ENCODE measurements at places on chromosomes 4 and X.
A peak's percentile ranks its signal among the peaks of the same experiment; 100 is the strongest.

GRCh38 chrX:28223991-28224390, 242.7 kb upstream of the DCAF8L1 start:
- no peak for DNase-seq

- no peak for DNase-seq
These were observed 242.3 kb upstream of the KCNIP4 start for GRCh38 chr4:22190855-22191254.

DNA sequence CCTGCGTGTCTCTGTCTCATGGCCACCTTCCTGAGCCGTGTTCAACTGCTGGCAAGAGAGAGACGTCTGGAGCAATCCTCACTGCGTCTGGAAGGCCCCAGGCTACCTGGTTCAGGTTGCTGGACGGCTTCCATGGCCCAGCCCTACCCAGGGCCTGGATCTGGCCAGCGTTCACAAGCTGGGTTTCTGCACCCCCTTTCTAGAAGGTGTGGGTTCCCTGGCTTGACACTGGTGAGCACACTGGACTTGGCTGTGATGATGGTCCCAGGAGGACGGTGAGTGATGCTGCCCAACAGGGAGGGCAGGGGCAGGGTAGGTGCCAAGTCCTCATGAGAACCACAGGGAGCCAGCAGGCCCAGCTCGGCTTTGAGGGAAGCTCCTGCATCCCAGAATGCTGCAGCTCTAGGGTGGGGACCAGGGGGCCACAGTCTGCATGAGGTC, 63.4 kb downstream of the HTRA3 start:
- no peak for DNase-seq

GRCh38 chrX:30938295-30938694, 49.2 kb upstream of the TAB3 start:
- DNase-seq = no peak

DNA sequence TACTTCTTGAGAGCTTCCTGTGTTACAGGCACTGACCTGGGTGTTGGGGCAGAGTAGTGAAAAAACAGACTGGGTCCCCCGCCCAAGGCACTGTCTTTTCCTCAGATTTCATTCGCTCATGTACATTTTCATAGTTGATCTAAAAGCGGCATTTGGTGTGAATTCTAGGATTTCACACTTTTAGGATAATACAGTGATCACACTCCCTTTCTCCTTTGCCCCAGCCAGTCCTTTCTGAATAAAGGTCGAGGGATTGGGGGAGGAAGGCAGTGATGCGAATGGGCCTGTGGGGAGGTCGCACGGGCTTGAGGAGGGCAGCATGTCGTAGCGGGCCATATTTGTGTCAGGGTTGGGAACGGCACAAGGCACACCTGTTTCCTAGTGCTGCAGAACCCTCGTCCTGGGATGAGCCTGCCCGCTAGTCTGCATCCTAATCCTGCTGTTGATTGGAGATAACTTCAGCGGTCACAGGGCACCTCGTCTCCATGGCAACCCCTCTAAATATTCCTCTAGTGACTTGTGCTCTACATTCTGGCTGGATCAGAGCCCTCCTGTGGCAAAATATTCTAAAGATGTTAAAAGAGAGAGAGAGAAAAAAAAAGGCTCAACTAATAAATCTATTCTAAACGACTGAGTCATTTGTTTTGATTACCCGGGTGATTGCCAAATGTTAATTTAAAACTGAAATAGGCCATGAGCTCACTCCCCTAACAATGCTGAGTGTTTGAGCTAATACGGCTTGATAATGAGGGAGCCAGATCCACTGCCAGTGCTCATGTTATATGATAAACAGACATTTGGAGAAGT, 21.8 kb downstream of the FHL1 start:
- DNase-seq = peak; percentile 92

- DNase-seq = no peak
These were observed 4.3 kb upstream of the RAPGEF2 start for GRCh38 chr4:159098482-159099127.

DNA sequence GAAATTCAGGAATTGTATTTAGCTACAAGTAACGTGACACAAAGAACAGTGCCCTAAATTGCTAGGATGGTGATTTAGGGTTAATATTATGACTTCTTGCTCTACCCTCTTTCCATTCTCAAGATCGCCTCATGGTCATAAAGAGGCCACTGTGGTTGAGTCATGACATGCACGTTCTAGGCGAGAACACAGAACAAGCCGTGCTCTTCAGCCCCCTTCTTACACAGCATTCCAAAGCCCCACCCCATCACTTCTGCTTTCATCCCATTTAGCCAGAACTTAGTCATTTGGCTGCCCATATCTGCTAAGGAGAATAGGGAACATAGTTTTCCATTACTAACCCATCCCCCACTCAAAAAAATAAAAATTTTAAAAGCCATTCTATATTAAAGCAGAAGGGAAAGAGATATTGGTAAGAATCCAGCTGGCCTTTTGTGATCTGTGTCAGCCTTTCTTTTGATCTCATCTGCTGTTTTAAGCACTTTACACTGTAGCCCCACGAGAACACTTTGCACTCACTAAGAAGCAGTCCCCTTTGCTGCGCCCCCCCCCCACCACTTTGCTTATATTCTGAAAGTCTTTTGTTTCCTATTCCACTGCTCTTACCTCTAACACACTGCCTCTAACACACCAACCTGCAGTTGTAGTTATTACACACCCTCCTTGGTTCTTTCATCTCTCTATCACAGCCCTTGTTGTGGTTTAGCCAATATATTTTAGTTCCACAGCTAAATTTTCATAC, 28.4 kb downstream of the NPNT start:
- no peak for DNase-seq

DNA sequence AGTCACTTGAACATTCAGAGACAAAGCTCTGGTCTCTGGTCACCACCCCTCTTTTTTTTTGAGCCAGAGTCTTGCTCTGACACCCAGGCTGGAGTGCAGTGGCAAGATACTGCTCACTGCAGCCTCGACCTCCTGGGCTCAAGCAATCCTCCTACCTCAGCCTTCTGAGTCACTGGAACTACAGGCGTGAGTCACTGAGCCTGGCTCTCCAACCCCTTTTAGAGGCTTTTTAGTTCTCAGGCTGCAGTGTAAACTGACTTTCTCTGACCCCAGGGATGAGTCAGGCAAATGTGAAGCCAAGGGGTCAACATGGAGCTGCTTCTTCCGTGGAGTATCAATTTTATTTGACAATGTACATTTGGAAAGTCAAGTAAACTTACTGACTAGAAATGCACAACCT, 229.2 kb downstream of the PTTG2 start:
- peak; percentile 71 for DNase-seq

DNA sequence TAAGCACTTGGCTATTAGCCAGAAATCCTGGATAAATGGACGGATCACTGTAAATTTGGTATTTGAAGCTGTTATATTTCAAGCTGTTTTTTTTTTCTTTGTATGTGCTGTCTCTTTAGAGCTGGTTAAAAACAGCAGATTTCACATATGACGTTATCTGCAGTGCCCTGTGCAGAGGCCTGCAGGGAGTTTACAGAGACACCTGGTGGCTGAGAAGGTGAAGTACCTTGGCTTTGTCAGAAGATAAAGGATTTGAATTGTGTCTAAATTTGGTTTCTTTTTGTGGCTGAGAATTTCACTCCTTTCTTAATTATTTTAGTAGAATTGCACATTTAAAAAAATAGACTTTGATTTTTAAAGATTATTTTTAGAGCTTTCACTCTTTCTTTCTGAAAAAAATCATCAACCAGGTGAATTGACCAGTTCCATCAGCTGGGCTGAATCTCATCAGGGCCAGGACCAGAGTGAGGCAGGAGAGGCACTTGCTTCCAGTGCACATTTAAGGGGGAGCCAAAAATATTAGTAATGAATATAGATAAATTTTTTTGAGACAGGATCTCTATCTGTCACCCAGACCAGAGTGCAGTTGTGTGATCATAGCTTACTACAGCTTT, 9.6 kb upstream of the CHRNA9 start:
- peak; percentile 73 for DNase-seq

DNA sequence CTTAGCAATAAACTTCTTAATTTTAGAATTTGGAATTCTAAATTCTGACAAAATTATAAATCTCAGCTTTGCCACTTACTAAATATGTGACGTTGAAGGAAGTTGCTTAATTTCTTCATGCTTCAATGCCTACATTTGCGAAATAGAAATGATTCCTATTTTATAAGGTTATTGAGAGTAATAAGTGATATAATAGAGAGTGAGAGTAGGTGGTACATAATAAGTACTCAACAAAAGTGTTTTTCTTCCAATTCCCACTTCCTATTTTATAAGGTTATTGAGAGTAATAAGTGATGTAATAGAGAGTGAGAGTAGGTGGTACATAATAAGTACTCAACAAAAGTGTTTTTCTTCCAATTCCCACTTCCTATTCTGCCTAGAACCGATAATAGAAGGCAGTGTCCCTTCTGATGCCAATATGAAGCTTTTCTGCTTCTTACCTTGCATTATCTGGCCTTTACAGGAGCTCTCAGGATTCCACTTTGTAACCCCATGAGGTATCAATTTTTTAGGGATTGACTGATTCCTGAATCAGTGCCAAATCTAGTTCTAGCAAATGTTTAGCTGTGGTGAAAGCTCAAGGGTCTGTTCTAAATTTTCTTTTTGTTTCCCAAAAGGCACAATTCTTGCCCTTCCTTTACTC, 31.4 kb downstream of the VSIG4 start:
- no peak for DNase-seq

- DNase-seq = no peak
These were observed 117.2 kb downstream of the TMEM144 start for GRCh38 chr4:158327525-158327924.

DNA sequence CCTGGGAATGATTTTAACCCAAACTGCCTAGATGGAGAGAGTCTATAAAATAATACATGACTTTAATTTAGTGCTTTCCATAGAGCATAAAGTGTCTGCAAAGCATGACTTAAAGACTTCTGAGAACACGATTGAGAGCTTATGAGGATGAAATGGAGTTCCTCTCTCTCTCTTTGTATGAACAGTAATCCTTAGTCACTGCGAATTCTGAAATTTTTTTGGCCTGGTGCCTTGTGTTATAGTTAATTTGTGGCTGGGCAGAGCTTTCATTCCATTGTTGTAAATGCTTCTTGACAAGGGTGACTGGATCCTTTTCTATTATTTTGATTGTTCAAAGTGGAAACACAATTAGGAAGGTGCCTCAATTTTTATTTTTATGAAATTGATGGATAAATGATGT, 179.5 kb downstream of the CEP135 start:
- peak; percentile 38 for DNase-seq

GRCh38 chr4:95548738-95549245, at the start of gene UNC5C:
Gene UNC5C, minus strand, starts transcription at chr4:95548973.
- peak; percentile 32 for DNase-seq

GRCh38 chr4:150343796-150344195, 238.2 kb upstream of the MAB21L2 start:
- no peak for DNase-seq

DNA sequence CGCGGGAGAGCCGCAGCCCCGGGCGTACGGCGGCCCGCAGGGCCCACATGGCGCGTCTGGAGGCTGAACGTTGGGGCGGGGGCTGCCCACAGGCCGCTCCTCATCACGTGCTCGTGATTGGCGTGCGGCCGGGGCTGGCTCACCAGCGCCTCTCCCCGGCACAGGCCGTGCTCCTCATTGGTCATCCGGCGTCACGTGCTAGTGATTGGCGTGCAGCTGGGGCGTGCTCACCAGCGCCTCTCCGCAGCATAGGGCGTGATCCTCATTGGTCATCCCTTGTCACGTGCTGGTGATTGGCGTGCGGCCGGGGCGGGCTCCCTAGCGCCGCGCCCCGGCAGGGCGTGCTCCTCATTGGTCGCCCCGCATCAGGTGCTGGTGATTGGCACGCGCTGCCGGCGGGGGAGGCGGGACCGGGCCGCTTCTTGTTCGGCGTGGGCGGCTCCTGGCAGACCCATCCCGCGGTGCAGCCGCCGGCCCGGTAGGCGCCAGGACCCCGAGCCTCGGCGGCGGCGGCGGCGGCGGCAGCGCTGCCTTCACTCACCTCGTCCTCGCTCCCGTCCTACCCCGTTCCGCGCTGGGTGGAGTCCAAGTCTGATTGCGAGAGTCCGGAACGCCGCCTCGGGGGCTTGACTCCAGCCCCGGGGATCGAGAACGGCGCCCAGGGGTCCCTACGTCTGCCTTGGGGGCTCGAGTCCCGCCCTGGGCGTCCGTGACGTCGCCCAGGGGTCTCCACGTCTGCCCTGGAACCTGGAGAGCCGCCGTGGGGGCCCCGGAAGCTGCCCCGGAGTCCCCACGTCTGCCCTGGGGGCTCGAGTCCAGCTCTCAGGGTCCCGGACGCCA, at the start of gene GTPBP6:
Gene GTPBP6, minus strand, starts transcription at position 58 of the 840 bp plus-strand sequence. Its CDS starts 9 bp downstream, at position 49.
- DNase-seq = peak; percentile 100

DNA sequence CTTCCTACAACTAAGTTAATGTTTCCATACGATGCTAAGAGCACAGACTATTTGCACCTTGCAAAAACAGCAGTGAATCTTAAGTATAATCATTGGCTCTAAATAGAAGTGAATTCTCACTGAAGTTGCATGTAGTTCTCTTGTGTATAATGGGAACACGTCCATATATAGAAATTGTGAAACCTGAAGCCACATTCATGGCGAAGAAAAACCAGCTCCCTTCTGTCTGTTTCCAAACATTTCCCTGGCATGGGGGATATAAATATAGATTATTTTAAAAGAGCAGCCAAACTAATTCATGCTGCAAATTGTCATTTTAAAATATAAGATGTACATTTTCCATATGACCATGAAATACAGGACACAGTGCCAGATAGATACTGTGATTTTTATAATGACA, 71.1 kb downstream of the TRAM1L1 start:
- no peak for DNase-seq

- DNase-seq = no peak
These were observed 91.2 kb downstream of the ABLIM2 start for GRCh38 chr4:8067274-8067936.

DNA sequence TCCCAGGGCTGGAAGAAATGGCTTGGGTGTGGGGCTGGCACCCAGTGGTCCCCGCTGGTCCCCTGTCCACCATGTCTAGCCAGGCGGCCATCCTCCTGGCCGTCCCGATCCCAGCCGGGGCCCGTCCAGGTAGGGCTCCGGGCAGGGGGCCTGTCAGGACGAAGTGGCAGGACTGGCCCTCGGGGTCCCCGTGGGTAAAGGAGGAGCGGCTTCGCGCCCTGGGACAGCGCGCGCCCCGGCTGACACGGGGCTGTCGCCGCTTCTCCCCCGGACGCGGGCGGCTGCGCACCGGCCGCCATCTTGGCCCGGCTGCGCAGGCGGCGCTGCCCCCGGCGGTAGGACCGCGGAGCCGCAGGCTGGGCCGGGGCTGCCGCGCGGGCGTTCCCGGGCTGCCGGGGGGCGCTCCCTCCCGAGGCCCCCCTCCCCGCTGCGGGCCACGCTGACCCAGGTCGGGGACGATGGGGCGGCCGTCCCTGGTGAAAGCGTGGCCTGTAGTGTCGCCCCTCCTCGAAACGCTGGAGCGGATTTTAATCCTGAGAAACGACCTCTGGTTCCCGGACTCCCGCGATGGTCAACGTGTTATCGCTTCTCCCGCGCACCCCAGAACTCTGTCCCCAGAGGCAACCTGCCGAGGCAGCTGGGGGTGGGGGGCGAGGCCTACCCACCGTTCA, 60.4 kb upstream of the BCOR start:
- no peak for DNase-seq

Measured in endothelial cell of umbilical vein (primary cell).